ENCODE measurements at places on chromosomes 5 and 9. TPM values are rescaled to one million over a fixed set of nuclear protein-coding genes. Genes with fewer than 3 reads are reported as not detected.
A peak's percentile ranks its signal among the peaks of the same experiment; 100 is the strongest.

The ARID3C gene
- not detected for total RNA-seq

DNA sequence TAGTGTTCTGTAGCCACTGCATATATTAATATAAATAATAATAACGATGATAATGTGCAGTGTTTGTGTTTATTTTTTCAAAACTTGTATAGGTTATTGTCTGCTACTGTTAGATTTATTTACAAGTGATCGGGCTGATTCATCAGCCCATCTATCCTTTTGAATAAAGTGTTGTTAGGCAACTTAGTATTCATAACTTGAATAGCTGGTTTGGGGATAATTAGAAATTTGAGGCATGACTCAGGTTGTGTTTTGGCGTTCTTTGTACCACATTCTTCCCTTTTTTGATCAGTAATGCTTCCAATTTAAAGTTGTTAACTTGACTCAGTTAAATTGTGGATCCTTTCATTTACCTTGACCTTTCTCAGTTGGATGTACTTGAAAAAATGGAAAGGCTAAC, 69.7 kb downstream of the FOCAD start:
- peak; percentile 58 for DNase-seq

GRCh38 chr5:119329666-119330065, 26.2 kb upstream of the TNFAIP8 start:
- no peak for DNase-seq

GRCh38 chr9:76725885-76726284, 38.4 kb upstream of the PCA3 start:
- no peak for DNase-seq

DNA sequence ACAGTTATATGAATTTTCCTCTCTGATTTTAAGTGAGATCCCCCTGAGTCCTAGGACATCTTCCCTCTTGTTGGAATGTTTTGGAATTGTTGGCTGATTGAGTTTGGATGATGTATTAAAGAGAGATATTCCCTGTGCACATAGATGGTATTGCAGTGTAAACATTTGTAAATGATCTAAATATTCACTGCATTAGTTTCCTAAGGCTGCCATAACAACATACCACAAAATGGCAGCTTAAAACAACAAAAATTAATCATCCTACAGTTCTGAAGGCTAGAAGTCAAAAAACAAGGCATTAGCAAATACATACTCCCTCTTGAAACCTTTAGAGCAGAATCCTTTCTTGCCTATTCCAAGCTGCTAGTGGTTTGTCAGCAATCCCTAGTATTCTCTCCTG, 38.0 kb upstream of the MROH2B start:
- DNase-seq, result peak; percentile 21

DNA sequence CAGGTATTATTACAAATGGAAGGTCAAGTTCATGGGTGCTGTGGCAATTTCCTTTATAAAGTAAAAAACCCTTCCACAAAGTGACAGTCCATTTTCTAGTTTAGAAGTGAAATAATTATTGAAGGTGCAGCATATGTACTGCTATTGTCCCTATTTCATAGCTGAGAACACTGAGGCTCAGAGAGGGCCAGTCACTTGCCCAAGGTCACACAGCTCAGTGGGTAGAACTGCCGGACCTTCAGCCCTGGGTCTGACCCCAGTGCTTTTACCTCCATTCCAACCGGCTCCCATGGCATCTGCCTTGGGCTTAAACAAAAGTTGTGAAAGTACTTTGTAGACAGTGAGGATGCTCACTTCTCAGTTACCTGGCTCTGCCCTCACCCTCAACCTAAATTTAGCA, 150.6 kb upstream of the SMIM23 start:
- no peak for DNase-seq

- no peak for DNase-seq
Measured at GRCh38 chr9:27198190-27198589, 89.2 kb downstream of the TEK start.

- DNase-seq, result no peak
Measured at GRCh38 chr5:96651047-96651446, 11.1 kb upstream of the CAST start.

The ZER1 gene
- total RNA-seq, result 30.1 TPM

DNA sequence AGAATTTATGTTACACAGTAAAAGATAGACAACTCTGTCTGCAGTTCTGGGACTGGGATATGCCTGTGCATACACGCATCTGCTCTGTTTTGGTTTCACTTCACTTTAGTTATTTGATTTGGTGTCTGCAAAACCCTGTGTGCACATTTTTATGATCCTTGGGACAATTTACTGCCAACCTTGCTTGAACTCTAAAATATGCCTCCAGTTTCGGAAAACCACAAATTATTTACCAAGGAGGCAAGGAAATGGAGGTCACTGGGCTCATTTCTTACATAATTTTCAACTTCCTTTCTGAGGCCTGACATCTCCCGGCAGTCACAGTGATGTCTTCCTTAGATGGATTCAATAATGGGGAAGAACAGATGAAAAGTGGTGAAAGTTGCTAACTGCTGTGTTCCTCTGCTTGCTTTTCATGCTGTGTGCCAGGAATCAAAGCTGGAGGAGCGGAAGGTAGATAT, 61.2 kb upstream of the TAF11L2 start:
- DNase-seq, result peak; percentile 79

The C9 gene
- not detected for total RNA-seq

- no peak for DNase-seq
Measured at GRCh38 chr5:176796411-176796810, 13.9 kb upstream of the UNC5A start.

The FOXD1 gene
- total RNA-seq, result 17.4 TPM

- DNase-seq, result no peak
Measured at GRCh38 chr5:94689908-94690307, 71.4 kb downstream of the SLF1 start.

GRCh38 chr9:81631218-81631745, 58.1 kb downstream of the TLE1 start:
- no peak for DNase-seq
